Panc1 (cell line): ENCODE measurements at places on chromosomes 13 and 19.
A peak's percentile ranks its signal among the peaks of the same experiment; 100 is the strongest.

- DNase-seq: no peak
These were observed 36.6 kb upstream of the OXGR1 start for GRCh38 chr13:97030705-97031452.

DNA sequence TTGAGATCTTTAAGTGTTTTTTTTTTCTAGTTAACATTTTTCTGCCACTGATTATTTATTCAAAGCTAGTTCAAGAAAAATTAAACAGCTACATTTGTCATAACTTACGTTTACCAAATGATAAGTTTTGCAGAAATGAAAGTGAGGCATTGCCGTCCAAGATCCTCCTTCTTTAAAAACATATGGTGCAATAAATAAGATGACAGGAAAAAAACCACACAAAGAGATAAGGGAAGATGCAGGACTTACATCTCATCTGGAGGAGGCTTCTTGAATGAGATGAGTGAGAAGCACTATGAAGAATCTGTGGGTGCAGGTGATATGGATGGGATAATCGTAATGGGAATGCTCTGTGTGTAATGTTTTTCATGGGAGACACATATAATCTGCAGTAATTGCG lies 12.4 kb downstream of the TNFSF13B start:
- no peak for DNase-seq

GRCh38 chr13:35744566-35745178 lies 268.2 kb upstream of the MAB21L1 start:
- no peak for DNase-seq

GRCh38 chr13:47650209-47650608 lies 350.9 kb downstream of the SUCLA2 start:
- no peak for DNase-seq

DNA sequence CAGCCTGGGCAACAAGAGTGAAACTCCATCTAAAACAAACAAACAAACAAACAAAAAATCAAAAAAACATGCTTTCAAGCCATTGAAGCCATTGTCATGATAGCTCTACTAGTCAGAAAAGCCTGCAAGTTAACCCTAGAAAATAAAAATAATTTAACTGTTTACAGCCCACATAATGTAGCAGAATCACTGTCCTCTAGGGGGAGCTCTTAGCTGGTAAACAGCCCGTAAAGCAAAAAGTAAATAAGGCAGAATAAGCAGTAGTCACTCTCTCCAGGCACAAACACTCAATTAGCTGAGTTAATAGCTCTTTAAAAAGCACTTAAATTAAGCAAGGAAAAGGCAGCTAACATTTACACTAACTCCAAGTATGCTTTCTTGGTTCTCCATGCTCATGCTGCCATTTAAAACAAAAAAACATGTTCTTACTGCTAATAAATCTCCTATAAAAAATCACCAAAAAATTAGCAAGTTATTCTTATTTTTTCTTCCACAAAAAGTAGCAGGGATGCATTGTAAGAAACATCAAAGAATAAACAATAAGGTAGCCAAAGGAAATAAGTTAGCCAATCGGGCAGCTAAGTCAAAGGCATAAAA lies 11.3 kb downstream of the LILRB4 start:
- peak; percentile 30 for DNase-seq

DNA sequence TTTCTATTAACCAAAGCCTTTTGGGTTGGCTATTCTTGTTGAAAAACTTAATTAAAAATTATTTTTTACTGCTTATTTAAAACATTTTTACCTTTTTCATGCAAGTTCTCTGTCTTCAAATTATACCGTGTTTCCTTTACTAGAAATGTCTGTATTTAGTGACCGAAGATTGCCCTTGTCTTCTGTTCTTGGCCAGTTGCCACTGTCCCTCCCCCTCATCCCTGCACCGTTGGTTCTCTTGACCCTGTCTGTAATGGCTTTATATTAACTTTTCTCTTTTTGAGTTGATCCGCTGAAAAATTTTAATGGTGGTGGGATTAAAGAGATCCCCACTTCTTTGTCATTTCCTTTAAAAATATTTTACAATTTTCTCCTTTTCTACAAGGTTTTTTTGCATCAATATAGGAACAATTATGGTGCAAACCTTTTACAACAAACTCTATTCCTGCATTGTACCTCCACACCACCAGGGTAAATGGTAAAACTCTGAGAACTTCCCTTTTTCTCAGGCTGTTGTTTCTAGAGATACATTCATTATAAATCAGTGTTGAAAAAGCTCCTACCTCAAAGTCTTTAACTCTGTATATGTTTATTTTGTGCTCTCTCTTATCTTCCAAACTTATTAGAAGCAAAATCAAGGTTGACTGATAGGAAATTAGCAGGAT lies 12.9 kb upstream of the RNF113B start:
- DNase-seq: no peak

- DNase-seq: no peak
These were observed 26.5 kb downstream of the COMP start for GRCh38 chr19:18764591-18765051.

DNA sequence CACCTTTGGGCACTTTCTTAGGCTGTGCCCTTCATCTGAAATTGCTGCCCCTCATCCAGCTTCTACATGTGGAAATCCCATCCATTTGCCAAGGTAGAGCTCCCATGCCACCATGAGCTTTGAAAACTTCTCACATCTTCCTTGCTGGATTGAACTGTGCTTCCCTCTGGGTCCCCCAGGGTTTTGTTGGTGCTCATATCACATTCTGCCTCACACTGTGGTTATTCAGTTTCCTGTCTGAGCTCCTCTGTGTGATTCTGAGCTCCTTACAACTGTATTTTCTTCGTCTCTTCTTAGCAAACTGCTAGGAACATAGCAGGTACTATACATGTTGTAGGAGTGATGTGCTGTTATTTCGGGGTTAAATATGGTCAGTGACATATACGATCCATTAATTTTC lies 74.9 kb upstream of the KL start:
- no peak for DNase-seq

- no peak for DNase-seq
These were observed 165.6 kb downstream of the DLEU7 start for GRCh38 chr13:50677687-50678463.

DNA sequence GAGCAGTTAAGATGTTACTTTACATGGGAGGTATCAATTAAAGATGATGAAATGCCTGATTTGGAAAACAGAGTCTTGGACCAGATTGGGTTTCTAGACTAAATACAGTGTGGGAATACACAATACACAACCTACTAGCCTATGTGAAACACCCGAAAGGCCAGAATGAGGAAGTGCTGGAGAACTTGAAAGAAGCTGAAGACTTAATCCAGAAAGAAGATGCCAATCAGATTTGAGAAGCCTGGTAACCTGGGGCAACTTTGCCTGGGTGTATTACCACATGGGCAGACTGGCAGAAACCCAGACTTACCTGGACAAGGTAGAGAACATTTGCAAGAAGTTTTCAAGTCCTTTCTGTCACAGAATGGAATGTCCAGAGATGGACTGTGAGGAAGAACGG lies 43.2 kb downstream of the N4BP2L1 start:
- DNase-seq: no peak

GRCh38 chr13:100473501-100474044 lies 115.0 kb downstream of the GGACT start:
- DNase-seq: no peak
